ENCODE measurements at places on chromosomes 12 and 14. TPM values are rescaled to one million over a fixed set of nuclear protein-coding genes. Genes with fewer than 3 reads are reported as not detected.
A peak's percentile ranks its signal among the peaks of the same experiment; 100 is the strongest.

The DLGAP5 gene
- 0.33 TPM for total RNA-seq

The NUBPL gene
- total RNA-seq, result 7.2 TPM

The CLEC4C gene
- not detected for total RNA-seq

DNA sequence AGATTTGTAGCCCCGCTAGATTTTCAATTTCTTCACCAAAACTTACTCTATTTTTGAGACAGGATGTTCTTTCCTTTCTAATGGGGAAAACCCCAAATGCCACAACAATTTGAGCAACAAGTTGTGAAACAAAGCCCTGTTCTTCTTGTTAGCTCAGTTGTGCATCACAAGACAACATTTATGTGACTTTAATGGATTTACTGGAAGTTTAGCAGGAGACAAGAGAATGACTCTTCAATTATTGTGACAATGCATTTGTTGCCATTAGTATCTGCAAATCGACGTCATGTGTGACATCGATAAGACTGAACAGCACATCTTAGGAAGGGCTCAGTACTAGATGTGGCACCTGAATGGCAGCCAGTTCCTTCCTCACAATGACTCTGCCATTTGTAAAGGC lies 1028.9 kb upstream of the TMEM132C start:
- no peak for DNase-seq

DNA sequence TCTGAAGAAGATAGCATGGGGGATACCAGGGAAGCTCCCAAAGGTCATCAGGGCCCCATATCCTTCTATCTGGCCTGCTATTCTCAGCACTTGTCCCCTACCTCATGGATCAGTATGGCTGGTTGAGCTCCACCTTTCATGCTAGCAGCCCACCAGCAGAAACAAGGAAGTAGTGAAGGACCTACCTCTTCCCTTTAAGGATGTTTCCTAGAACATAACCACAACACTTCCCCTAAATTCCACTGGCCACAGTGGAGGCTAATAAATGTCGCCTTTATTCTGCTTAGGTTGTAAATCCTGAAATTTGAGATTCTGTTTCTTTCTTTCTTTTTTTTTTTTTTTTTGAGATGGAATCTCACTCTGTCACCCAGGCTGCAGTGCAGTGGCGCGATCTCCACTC lies 128.6 kb upstream of the PARP11 start:
- no peak for DNase-seq

DNA sequence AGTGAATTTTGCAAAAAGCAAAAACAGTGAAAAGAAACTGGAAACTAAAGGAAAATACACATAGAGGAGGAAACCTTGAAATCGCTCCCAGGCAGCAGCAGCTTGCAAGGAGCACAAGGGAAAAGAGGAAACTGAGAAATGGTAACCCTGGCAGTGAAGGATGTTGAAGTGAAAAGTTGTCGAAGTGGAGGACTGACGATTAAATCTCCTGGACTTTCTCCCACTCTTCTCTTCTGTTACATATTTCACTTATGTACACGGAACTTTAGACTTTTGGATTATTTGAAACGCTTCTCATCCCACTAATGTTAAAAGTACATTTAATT lies 388.8 kb upstream of the USP15 start:
- no peak for DNase-seq

GRCh38 chr12:72346363-72346944 lies 74.3 kb downstream of the TRHDE start:
- DNase-seq, result peak; percentile 63

GRCh38 chr12:64611341-64612284 lies 1.3 kb downstream of the RASSF3 start:
- peak; percentile 60 for DNase-seq

DNA sequence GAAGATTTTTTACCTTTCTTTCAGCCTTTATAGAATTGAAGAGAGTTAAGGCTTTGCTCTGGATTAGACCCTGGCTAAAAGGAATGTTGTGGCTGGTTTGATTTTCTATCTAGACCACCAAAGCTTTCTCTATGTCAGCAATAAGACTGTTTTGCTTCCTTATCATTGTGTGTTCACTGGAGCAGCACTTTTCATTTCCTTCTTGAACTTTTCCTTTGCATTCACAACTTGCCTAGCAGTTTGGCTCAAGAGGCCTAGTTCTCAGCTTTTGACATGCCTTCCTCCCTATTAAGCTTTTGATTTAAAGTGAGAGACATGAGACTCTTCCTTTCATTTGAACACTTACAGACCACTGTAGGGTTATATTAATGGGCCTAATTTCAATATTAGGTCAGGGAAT lies 64.1 kb upstream of the USP15 start:
- no peak for DNase-seq

- DNase-seq, result no peak
These were observed 132.0 kb upstream of the CCND2 start for GRCh38 chr12:4141348-4142270.

DNA sequence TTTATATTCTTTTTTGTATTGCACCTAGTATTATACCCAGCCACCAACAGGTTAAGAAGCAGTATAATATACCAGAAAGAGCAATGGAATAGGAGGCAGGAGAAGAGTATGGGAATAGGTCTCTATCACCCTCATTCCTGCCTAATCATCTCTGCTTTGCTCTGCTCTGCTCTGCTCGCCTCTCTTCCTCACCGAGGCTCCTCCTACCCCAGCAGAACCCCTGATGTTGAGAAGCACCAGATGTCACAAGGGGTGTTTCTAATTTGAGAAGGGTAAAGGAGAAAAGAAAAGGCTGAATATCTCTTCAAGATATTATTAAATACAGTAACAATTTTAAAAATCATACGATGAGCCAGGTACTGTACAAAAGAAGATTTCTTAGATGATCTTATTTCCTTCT lies 89.0 kb downstream of the STON2 start:
- no peak for DNase-seq
